ENCODE measurements at places on chromosomes 3 and 15.
A peak's percentile ranks its signal among the peaks of the same experiment; 100 is the strongest.

GRCh38 chr3:60781935-60782334 is 469.3 kb downstream of the FHIT start:
- no peak for DNase-seq

DNA sequence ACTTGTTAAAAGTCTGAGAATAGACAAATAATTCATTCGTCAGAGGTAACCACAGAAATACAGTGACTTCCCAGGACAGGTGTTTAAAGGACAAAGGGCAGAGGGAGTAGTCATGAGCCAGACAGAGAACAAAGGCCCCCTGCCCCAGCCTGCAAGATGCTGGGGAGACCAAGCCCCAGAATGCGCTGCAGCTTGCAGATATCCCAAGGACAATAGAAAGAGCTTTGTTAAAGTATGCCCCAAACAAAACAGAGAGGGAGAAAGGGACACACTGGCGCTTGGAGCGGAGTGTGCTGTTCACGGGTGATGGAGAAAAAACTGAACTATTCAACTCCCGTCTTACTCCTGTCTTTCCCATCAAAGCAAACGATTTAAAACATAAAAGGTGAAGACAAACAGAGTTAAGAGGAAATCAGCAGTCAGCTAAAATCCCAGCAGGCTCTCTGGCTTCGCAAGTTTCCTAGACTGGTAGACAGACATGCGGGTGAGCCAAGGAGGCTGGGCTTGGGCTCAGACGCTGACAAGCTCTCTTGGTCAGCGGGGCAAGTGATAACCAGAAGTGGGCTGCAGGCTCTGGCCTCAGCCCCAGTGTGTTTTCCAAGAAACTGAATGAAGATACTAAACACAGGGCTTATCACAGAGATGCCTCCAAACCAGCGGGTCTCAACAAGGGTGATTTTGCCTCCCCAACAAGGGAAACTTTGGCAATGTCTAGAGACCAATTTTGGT is 130.1 kb downstream of the UACA start:
- DNase-seq: no peak

DNA sequence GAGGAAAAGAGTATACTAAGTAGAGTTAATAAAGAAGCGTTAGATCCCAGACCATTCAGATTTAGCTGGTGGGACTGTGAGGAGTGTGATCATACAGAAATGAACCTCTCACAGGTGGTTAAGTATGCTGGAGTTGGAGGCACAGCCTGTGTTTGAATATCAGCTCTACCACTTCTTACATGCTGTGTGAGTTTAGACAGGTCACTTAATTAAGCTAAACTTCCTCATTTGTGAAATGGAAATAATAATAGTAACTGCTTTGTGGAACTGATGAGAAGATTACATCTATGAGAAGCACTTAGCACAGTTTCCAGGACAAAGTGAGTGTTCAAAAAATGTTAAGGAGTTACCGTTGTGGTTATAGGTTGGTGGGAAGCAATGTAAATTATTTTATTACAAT is 8.4 kb downstream of the ACP3 start:
- no peak for DNase-seq

DNA sequence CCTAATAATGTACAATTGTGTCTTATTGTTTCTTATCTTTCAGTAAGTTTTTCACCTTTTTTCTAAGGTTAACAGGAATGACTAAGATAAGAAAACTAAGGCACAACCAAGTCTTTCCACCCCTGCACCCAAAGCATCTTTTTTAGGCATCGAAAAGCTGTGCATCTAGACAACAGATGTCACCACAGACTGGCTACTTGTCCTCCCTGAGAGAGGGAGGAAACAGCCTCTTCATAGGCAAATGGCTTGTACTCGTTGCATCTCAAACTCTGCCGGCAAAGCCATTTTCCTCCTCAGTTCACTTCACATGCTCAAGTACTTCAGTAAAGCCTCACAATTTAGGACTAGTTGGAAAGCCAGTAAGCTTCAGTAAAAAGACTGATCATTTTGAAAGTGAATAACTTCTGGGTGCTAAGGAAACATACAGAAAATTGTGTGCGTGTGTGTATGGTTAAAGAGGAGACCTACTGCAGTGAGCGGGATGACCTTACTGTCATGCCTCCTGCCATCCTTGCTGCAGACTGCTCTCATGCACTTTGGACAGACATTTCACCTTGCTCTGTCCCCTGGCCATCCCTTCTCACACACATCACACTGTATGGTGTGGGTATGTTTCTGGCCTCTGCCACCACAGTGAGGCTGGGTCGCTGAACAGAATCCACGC is 36.5 kb upstream of the HACD2 start:
- no peak for DNase-seq

- DNase-seq: no peak
These were observed 44.2 kb upstream of the C2CD4B start for GRCh38 chr15:62209322-62209721.

DNA sequence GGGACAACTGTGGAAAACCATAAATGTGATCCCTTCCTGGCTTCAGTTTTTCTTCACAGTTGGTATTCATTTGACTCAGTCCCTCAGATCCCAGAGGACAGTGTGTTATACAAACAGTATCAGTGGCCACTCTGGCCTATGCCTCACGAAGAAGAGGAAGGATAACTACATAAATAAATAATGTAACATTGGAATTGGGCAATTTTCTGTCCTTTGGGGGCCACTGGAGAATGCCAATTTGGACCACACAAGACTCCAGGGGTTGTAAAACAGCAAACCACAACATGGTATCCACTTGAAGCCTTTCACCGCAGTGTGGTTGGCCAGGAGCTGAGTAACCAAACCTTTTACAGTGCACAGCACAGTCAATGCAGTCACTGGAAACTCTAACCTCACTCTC is 1077.0 kb downstream of the ROBO2 start:
- DNase-seq: peak; percentile 93

- no peak for DNase-seq
These were observed 24.4 kb downstream of the NR2F2 start for GRCh38 chr15:96354731-96355567.

GRCh38 chr3:15959434-15959811 is 161.6 kb upstream of the ANKRD28 start:
- no peak for DNase-seq

DNA sequence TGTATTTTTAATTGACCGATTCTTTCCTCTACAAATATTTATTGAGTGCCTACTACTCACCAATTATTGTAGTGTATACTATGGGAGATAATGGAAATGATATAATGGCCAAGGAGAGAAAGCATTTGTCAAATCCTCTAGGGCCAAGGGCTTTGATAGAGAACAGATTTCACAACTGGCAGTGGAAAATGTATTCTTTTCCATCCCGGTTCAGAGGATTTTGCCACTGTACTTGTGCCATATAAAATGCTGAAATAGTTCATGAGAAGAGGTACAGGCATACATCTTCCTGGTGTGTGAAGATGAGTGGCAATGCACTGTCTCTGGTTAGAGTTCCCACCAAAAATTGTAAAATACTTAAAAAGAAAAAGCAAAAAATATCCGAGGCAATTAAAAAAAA is 451.6 kb upstream of the TPRG1 start:
- DNase-seq: no peak

GRCh38 chr3:134516905-134517304 is 31.0 kb downstream of the CEP63 start:
- no peak for DNase-seq

DNA sequence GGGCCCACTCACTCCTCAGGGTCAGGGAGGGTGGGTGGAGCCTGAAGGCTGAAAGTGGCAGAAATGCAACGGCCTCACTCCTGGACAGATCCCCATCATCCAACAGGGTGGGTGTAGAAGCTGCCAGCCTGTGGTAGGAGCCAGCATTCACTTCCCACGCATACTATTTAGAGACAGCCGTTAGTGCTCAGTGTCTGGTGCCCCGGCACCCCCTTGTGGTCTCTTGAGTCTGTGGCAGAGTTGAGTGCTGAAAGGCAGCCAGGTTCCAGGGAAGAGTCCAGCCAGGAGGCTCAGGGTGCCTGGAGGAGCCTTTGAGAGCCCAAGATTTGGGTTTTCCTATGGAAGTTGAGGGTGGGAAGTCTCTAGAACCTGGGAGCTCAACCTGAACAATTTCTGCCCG is 2.1 kb upstream of the GNAT1 start:
- peak; percentile 43 for DNase-seq

GRCh38 chr3:47000198-47000815 is 20.8 kb downstream of the NBEAL2 start:
- no peak for DNase-seq

DNA sequence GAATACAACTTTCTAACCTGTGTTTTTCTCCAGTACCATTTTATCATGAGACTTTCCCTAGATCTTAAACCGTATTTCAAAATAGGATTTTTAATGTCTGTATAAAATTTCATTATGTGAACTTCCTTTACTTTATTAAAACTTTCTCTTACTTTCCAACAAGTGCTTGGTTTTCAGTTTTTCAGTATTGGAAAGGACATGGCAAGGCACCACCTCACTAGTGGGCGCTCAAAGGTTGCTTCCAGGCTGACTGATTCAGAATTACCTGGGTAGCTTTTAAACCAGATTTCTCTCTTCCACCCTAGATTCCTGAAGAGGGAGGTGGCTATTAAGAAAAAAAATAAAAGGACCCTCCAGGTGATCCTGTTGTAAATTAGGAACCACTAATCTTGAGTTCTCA is 236.6 kb downstream of the SOX2 start:
- no peak for DNase-seq

GRCh38 chr15:74499366-74499765 is 38.4 kb upstream of the UBL7 start:
- no peak for DNase-seq

DNA sequence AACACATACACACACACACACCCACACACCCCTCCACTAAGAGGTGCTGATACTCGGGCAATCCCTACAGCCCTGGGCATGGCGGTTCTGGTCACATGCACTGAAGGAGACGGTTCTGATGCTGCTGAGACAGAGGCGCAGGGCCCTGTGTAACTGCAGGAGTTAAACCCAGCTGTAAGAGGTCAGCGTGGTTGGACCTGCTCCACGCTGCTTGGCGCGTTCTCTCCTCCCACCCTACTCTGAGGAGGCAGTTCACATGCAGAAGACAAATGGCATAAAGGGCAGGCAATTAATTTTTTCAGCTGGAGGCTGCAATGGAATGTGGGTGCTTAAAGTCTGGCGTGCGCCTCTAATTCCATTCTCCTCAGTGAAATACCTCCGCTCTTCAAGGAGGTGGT is 35.2 kb downstream of the GRK7 start:
- DNase-seq: no peak

GRCh38 chr15:56052395-56053045 is 59.1 kb upstream of the NEDD4 start:
- peak; percentile 6 for DNase-seq

- no peak for DNase-seq
These were observed 219.3 kb downstream of the ZBBX start for GRCh38 chr3:167160781-167161180.

DNA sequence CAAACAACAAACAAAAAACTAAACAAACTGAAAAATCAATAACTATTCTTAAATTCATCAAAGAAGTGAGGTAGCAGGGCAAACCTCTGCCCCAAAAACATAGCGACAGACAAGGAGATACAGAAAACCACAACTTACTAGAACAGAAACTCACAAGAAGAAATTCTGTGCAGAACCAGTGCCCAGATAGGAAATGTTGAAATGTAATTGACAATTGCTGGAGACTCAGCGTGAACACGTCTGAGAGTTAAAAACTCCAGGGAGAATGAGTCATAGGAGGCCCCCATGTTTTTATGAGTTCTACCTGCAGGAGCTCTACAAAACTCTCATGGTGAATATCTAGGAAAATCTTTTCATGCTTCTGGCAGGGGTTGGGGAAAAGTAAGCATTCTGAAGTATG is 95.5 kb upstream of the SETMAR start:
- no peak for DNase-seq

DNA sequence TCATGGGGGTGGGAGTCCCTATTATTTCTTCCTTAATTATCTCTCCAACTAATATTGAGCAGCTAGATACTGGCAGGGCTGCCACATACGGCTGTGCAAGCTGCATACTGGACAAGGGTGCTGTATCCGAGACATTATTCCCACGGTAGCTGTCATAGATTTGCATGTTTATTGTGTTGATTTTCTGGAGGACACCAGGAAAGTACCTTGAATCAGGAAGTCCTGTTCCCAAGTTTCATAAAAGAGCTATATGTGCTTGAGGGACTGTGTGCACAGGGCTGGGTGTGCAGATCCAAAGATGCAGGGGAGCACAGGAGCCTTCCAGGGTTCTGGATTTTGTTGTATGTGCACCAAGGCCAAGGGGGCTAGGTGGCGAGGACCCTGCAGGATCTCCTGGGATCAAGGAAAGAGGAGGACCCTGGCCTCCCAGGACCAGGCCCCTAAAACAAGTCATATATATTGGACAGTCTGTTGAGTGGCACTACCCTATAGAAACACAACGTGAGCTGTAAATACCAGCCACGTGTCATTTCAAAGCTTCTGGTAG is 119.2 kb upstream of the ALDH1A3 start:
- no peak for DNase-seq

All from brain pericyte (primary cell).